ENCODE measurements at places on chromosomes 1 and 21.
A peak's percentile ranks its signal among the peaks of the same experiment; 100 is the strongest.

DNA sequence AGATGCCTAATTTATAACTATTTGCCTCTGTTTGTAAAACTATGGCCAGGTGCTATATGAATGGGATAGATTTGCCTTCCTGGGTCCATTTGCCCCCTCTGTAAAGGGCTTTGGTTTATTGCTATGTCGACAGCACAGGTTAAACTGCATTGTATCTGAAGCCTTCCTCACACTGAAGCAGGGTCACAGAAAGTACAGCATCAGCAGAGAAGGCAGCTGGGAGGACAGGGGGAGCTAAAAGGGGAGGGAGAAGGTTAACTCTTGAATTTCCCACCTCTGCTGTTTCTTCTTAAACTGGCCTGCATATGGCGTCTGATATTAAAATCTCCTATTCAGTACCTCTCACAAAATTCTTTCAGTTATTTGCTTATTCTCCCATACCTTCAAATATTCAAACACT is 297.4 kb downstream of the TM2D1 start:
- no peak for DNase-seq

GRCh38 chr1:56135069-56135863 is 444.1 kb downstream of the PLPP3 start:
- no peak for DNase-seq

GRCh38 chr1:2981388-2981787 is 39.9 kb upstream of the ACTRT2 start:
- DNase-seq = no peak

DNA sequence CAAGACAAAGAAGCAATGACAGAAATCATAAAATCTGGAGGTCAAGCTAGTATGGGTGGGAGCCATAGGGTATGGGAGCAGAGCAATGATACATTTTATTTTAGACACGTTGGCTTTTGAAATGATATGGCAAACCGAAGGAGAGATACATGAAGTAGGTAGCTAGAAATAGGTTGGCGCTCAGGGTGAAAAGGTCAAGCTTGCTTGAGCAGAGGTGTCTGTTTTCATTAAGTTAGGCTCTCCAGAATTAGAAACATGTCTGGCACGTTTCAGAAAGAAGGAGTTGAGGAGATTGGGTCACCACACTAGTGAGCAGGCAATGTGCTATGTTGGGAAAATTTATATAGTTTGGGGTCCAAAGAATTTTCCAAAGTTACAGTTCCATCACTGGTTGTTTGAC is 151.4 kb downstream of the AMY1C start:
- DNase-seq = no peak

GRCh38 chr1:198278943-198279342 is 122.1 kb downstream of the NEK7 start:
- DNase-seq = no peak

DNA sequence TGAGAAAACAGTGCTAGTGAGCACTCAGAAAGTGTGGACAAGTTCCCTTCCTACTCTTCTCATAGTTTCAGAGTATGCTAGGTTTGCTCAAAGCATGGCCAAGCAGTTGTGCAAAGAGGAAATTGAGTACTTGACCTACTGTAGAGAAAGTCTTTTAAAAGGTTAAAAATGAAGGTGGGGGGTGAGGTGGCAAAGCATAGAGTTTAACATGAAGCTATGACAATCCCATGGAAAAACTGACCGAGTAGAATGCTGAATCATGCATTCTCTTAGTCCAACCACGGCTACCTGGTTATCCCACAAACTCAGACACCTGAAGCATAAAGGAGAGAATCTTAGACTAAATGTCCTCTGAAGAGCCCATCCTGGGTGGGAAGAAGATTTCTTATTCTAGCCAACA is 79.9 kb downstream of the PTPN14 start:
- DNase-seq = no peak

DNA sequence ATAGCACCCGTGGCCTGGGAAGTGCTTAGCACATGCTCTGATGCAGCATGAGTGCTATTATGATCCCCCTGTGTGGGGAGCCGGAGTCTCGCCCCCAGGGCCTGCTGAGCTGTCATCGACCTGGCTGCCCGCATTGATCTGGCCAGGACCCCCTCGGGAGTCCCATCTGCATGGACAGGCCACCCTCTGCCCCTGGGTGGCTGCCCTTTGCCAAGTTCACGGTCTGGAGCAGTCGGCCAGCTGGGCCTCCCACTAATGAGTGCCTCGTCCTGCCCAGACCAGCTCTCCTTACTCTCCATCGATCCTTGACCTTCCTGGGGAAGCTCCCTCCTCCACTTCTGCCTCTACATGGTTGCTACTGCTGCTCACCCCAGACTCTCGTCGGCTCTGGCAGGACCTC is 121.8 kb upstream of the RUNX3 start:
- DNase-seq = no peak

- no peak for DNase-seq
Measured at GRCh38 chr1:201625226-201625761, 86.4 kb downstream of the NAV1 start.

DNA sequence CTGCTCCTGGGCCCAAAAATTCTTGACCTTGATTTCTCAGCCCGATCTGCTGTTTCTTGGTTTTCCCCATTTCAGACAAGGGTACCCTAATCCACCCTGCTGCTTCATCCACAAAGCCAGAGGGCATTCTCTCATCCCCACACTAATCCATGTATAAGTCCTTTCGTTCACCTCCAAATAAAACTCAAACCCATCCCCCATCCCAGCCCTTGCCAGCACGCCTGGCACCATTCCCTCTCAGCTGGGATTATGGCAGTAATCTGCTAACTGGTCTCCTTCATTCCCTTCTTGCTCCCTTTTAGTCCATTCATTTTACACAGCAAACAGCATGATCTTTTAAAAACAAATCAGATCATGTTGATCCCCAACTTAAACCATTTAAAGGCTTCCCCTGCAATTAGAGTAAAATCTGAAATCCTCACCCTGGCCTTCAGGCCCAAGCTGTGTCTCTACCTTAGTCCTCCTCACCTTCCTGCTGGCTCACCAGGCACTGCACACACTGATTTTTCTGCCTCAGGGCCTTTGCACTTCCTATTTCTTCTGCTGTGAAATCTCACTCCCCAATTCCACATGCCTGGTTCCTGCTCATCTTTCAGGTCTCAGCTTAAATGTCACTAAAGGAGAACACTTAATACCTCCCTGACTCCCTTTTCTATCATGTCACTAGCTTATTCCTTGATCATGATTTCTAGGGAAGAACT is 12.2 kb upstream of the TRNP1 start:
- DNase-seq = no peak

DNA sequence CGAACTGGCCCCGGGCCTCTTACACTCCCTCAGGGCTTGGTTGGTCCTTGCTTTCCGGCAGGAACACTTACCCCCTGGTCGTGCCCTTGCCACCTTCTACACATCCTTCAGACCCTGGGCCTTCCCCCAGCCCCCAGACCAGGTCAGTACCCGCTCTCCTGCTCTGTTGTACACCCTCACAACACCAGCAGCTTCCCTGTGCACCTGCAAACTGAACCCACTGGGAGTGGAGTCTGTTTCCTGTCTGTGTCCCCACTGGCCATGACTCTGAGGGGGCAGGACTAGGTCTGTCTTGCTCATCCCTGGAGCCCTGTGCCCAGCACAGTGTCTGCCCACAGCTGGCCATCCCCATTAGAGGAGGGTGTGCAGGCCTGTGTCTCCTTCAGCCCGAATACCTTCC is 2.1 kb upstream of the TMEM200B start:
- DNase-seq = no peak

DNA sequence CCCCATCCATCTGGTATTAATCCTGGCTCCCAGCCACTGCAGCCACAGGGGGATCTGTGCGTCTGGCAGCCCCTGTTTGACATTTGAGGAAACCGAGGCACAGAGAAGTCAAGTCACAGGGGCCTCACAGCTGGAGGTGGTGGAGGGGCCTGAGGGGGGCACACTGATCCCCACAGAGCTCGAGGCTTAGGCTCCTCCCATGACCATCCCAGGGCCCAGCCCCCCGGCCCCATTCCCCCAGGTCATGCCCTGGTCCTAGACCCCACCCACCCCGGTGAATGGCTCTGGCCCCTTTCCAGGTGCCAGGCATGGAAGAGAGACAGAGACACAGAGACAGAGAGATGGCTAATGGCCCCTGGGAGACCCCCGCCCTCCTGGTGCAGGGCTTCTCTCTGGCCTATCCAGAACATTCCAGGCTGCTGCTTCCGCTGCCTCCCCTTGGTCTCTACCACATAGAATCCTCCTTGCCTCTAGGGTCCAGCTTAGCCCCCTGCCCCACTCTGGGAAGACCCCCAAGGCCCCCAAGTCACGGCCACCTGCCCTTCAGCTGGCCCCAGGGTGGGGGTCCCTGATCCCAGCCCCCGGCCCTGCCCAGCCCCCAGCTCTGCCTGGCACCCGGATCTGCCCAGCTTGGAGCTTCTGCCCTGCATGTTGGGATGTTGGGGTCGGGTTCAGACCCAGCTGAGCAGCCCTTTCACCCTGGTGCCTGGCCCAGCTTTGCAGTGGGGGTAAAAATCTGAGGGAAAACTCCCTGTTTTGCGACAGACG is 29.2 kb upstream of the LRRC3 start:
- no peak for DNase-seq

DNA sequence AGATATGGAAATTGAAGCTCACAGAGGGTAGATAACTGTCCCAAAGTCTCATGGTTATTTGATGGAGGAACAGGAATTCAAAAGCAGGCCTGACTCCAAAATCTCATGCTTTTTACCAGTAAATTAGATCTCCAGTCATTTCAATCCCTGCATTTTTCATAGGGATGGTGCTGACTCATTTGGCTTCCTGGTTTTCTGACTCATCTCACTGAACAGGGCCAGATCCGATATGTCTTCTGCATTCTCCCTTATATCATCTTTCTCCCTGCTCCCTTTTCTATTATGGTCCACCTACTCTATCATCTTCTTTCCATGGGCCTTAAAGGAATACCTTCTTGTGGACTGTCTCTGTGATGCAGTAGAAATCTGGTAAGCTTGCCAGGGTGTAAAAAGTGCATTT is 187.2 kb downstream of the FGGY start:
- DNase-seq = no peak

GRCh38 chr21:45820171-45821091 is 161.1 kb upstream of the COL6A1 start:
- DNase-seq = peak; percentile 69

DNA sequence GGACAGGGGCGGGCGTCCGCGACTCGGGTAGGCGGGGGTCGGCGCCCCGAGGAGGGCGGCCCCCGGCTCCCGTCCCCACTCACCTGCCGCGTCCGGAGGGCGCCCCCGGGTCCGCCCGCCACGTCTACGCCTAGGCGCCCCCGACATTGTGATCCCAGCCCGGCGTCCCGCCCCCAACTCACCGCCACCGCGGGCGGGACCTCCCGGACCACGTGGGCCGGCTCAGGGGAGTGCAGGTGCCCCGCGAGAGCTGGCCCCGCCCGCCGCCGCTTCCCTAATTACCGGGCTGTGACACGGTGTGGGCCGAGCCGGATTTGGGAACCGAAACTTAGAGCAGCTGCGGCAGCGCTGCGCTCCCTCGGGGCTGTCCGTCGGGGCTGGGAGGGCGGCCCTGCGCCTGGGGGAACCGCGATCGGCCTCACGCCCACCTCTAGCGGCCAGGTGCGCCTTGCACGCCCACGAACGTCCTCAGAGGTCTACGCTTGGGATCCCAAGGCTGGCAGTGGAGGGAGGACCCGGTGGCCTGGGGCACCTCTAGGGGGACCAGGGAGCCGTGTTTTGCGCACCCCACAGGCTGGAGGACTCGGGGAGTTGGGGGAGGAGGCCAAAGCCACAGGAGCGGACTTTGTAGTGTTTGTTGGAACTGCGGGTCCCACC is 521 bp upstream of the NADK start:
- DNase-seq = peak; percentile 78

DNA sequence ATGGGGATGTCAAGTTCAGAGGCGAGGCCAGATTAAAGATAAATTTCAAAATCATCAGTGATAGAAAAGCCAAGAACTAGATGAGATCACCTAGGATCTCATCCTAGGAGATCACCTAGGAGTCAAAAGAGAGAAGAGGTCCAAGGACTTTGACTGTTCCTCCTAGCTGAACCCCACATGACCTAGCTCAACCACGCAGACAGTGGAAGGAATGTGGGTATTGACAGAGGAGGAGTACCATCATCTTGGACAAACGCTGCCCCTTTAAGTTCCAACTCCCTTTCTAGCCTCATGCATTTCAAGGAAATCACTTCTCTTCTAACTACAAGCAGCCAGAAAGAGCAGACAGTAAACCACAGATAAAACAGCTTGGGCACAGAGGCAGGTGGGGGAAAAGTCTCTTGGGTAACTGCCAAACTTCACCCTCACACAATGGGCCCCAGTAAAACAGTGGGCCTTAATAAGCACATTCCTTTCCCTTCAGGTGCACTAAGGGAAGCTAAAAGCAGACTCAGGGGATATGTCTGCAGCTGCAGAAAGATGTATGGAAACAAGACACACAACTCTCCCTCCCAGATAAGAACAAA is 12.5 kb upstream of the FAM76A start:
- no peak for DNase-seq

- DNase-seq = no peak
Measured at GRCh38 chr1:42576935-42577334, 81.3 kb upstream of the PPIH start.

GRCh38 chr1:202710070-202711045 is at the start of gene SYT2:
Gene SYT2 (minus strand): TSS chr1:202710454. CDS start chr1:202605772, 104,682 bp downstream.
- no peak for DNase-seq

- DNase-seq = no peak
Measured at GRCh38 chr1:157626099-157626498, 28.2 kb upstream of the FCRL4 start.

GRCh38 chr1:106603616-106604015 is 452.9 kb upstream of the PRMT6 start:
- no peak for DNase-seq

- no peak for DNase-seq
Measured at GRCh38 chr1:246638941-246639655, 72.8 kb downstream of the CNST start.

DNA sequence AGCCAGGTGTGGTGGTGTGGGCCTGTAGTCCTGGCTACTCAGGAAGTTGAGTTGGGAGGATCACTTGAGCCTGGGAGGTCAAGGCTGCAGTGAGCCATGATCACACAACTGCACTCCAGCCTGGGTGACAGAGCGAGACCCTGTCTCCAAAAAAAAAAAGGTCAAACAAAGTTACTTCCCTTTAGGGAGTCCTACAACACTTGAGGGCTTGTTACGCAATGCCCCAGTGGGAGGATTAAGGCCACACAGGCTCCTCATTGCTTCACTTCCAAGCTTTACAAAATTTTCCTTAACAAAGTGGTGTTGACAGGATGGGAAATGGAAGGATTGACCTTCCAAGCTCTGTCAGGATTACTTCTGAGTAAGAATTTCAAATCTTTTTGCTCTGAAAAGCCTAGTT is 6.2 kb upstream of the EXTL1 start:
- DNase-seq = no peak

- no peak for DNase-seq
Measured at GRCh38 chr1:197737916-197738315, 37.4 kb downstream of the DENND1B start.

- peak; percentile 54 for DNase-seq
Measured at GRCh38 chr1:15740924-15741850, 1.1 kb upstream of the TMEM82 start.

- DNase-seq = no peak
Measured at GRCh38 chr1:41242342-41243078, 404 bp upstream of the SCMH1 start.

GRCh38 chr1:88911161-88911560 is 19.8 kb upstream of the GTF2B start:
- DNase-seq = no peak

GRCh38 chr1:189180057-189180456 is 1297.6 kb downstream of the BRINP3 start:
- no peak for DNase-seq

GRCh38 chr1:200968469-200969410 is 54.8 kb downstream of the KIF21B start:
- DNase-seq = no peak

- DNase-seq = no peak
Measured at GRCh38 chr21:29726044-29726443, 213.8 kb downstream of the GRIK1 start.
